ENCODE measurements at places on chromosomes 2 and 18.

- DNase-seq = no peak
These were observed 66.0 kb upstream of the SCN7A start for GRCh38 chr2:166560022-166560421.

DNA sequence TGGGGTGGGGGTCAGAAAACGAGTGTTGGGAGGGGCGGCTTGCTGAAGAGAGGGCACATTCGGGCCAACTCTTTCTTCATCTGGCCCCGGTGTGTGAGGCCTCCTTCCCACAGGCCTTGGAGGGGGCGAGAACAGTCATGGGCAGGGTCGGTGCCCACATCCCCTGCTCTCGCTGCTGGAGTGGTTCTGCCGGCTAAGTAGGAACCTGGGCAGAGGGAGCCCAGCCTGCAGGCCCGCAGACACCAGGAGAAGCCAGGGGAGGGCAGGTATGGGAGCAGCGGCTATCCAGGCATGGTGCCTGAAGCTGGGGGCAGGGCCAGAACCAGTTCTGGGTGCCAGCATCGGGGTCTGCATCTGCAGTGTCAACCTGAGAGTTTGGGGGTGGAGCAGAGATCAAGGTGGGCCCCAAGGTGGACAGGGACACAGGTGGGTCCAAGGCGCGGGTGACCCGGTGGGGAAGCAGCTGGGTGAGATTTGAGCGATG lies 46.6 kb upstream of the HPCAL1 start:
- no peak for DNase-seq

DNA sequence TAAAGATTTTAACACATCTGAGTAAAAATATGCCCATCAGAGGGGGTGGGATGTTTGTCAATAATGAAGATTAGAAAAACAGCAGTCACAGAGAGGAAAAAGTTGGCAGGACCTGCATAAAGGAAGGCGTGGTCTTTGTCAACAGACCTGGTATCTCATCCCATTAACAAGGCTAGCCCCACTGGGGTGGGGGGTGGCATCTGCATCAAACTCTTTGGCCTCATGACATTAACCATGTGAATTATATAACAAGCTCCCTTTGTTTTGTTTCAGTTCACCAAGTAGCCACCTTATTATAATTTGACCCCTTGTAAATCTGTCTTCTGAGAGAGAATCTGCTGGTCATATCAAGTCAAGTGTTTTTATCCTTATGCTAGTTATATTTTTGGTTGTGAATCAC lies 28.8 kb downstream of the NEMP2 start:
- DNase-seq = no peak

DNA sequence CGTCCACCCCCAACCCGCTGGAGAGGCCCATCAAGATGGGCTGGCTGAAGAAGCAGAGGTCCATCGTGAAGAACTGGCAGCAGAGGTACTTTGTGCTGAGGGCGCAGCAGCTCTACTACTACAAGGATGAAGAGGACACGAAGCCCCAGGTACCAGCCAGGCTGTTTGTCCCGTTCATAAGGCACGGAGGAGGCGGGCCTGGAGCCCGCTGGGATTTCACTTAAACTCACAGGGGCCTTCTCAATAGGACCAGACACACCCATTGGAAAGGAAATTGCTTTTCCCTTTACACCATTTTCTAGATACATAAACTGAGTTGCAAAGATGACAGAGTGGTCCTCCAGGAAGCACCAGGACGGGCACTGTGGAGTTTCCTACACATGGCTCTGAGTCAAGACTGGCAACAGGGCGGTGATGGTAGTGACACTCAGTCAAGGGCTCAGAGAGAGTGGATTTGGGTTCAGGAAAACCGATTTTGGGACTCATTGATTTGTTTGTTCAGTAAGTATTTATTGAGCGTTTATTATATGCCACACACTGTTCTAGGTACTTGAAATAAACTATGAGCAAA lies 40.7 kb downstream of the ARHGAP25 start:
- DNase-seq = no peak

- no peak for DNase-seq
These were observed 515.7 kb upstream of the HS6ST1 start for GRCh38 chr2:128834207-128834879.

DNA sequence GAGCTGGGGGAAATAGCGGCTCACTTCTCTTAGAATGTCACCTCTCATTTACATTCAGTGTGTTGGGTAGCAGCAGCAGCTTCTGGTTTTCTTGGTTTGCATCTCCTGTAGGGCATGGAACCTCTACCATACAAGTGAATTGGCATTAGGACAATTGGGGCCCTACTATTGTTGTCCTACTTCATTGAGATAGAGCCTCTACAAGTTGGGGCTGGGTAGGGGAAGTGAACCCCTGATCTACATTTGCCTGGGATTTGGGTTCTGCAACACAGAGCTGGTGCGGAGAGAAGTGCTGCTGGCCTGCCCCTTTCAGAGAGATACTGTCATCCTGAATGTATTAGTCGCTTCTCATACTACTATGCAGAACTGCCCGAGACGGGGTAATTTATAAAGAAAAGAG lies 391.6 kb upstream of the HS6ST1 start:
- no peak for DNase-seq

DNA sequence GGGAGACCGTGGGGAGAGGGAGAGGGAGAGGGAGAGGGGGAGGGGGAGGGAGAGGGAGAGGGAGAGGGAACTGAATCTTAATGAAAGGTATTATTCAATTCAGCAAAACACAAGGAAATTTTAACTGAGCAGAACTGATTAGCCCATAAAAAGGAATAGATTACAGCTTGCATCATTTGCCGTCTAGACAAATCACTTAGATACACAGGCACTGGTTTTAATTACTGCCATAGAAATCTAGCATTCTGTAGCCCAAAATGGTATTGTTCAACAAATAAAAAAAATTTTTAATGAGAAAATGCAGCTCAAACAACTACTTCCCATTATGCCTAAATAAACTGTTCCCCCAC lies 7.9 kb upstream of the KCNF1 start:
- no peak for DNase-seq

DNA sequence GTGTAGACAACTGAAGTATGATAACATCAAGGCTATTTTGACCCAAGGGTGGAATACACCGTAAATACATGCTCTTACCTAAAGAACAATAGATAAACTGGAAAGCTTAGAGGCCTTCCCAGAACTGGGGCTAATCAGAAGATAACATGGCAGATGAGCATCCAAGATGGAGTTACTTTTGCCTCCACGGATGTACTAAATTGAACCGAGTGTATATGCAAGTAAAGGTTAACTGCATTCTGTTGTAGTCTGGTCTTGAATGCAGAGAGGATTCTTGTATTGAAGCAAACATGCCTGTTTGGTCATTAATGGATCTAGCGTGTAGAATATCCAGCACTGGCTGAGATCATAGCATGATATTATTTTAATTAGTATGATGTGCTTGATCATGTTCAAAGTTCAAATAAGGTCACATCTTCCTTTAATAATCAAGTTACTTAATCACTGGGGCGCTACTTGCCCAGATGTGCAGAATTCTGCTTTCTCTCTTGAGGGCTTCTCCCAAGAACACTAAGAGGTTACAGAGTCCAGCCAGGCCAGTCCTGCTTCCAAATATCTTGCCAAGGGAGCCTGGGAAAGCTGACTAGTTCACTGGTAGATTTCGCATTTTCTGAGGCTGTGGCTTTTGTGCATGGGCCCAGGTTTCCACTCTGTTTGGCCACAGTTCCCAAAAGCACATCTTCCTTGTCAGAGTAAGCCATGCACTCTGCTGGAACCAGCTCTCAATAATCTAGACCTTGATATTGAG lies 37.5 kb upstream of the ACSL3 start:
- DNase-seq = no peak

- peak; percentile 46 for DNase-seq
These were observed 74.2 kb upstream of the TMEM200C start for GRCh38 chr18:5969355-5969988.

DNA sequence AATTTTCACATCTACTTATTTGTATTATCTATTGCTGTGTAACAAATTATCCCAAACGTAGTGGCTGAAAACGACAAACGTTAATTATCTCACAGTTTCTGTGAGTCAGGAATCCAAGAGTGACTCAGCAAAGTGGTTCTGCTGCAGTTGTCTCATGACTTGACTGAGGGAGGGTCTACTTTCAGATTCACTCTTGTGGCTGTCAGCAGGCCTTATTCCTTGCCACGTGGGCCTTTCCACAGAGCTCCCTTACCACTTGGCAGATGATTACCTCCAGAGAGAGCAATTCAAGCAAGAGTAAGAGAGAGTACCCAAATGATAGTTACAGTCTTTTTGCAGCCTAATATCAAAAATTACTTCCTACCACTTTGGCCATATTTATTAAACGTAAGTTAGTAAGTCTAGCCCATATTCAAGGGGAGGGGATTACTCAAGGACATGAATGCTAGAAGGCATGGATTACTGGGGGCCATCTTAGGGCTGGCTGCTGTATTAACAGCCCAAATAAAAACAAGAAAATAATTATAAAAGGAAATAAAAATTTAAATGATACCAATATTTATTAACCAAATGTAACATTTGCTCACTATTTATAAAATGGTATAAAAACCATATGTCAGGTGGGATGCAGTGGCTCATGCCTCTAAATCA lies 48.7 kb upstream of the NBEAL1 start:
- no peak for DNase-seq
